ENCODE measurements at places on chromosomes 16 and 17. TPM values are rescaled to one million over a fixed set of nuclear protein-coding genes. Genes with fewer than 3 reads are reported as not detected.

Gene GP1BA
- polyA plus RNA-seq, result not detected

Gene MSI2
- polyA plus RNA-seq, result 6.8 TPM

Gene KCNG4
- polyA plus RNA-seq, result not detected

Gene ZNF23
- 11.8 TPM for polyA plus RNA-seq

Gene ROGDI
- polyA plus RNA-seq, result 8.6 TPM

Gene COQ9
- 44.4 TPM for polyA plus RNA-seq

Gene SCARF1
- 0.09 TPM for polyA plus RNA-seq

Gene KRT28
- polyA plus RNA-seq, result not detected

Gene KRTAP9-2
- not detected for polyA plus RNA-seq

Gene KRT40
- polyA plus RNA-seq, result 0.03 TPM

Gene TNP2
- polyA plus RNA-seq, result not detected

Gene TMEM88
- 0.07 TPM for polyA plus RNA-seq

Gene ABCA10
- 0.64 TPM for polyA plus RNA-seq

Gene IRX3
- 0.22 TPM for polyA plus RNA-seq

Gene LRRC36
- 0.38 TPM for polyA plus RNA-seq

Gene KRTAP4-1
- polyA plus RNA-seq, result not detected

Gene XYLT1
- polyA plus RNA-seq, result 13.9 TPM

Gene KRT9
- not detected for polyA plus RNA-seq

Gene TMEM204
- 10.9 TPM for polyA plus RNA-seq

Gene CA7
- not detected for polyA plus RNA-seq

Gene MRPL58
- 60.8 TPM for polyA plus RNA-seq

Gene CANT1
- polyA plus RNA-seq, result 39.9 TPM

Gene ACSM5
- 0.10 TPM for polyA plus RNA-seq

Gene SLC9A5
- polyA plus RNA-seq, result 2.0 TPM

Gene QRICH2
- 0.26 TPM for polyA plus RNA-seq

Gene ITGAD
- not detected for polyA plus RNA-seq

Gene SSTR5
- polyA plus RNA-seq, result not detected
